NCI-H524 treated with DMSO at 0.1 percent for 48 hours (cell line): ENCODE measurements at places on chromosomes 11 and 22.

GRCh38 chr11:66299186-66299585 lies 7.5 kb downstream of the TMEM151A start:
- no peak for DNase-seq

GRCh38 chr22:37407856-37408255 lies 19.4 kb downstream of the ELFN2 start:
- no peak for DNase-seq

GRCh38 chr22:48083502-48083901 lies 1321.1 kb downstream of the TBC1D22A start:
- DNase-seq = no peak

DNA sequence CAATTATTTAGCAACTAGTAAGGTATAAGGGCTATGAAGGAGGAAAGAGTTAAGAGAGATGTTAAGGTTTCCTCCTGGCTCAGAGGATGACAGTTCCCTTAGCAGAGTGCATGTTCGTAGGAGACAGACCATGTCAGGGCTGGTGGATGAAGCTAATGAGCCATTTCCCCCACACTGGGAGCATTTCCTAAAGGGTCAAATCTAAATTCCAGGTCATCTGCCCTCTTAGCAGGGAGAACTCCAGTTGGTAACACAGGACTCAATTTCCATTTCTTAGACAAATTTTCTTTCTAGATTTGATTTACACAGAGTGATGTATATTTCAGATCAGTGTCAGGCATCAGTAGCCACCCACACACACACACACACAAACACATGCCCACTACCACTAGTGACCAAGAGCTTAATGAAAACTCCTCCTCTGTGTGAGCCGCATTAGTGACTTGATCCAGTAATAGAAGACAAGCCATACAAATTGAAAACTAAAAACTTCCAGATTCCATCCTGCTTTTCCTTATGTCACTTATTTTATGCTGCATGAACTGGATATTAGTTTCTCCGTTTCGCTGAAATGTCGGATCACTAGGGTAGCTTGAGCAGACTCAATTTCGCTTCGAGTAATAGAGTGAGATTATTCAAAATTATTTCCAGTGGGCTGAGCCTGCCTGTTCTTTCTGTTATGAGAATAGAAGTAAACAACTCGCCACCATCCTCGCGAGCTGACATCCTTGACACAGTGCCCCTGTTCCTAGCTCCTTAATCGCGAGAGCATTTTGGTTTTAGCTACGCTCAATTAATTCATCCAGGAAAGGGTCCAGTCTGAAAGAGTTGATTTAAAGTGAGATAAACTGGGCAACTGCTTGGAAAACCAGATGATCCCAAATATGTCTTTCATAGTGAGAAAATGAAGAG lies 582.6 kb downstream of the SOX6 start:
- DNase-seq = no peak

- no peak for DNase-seq
Measured at GRCh38 chr22:50292643-50293440, 14.6 kb downstream of the PLXNB2 start.

GRCh38 chr11:125585487-125585886 lies 7.2 kb upstream of the STT3A start:
- DNase-seq = no peak

- no peak for DNase-seq
Measured at GRCh38 chr22:44445731-44446130, 52.3 kb downstream of the RTL6 start.

- DNase-seq = no peak
Measured at GRCh38 chr22:26321469-26321913, 107.6 kb upstream of the ASPHD2 start.

DNA sequence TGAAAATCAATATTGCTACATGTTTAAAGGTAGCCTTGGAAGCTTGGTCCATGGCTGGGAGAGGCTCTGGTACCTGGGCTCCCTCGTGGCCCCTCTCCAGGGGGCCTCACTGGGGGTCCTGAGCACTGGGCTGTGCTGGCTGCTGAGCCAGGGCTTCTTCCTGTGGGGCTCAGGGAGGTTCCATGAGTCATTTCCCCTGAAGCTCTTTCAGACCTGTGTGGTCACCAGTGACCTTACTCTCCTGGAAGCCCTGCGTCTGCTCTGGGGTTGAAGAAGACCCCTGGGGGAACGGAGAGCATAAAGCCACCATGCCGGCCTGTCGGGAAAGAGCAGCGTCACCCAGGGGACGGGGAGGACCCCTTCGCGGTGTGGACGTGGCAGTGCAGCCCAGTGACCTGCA lies 389.0 kb downstream of the TBC1D22A start:
- DNase-seq = no peak

DNA sequence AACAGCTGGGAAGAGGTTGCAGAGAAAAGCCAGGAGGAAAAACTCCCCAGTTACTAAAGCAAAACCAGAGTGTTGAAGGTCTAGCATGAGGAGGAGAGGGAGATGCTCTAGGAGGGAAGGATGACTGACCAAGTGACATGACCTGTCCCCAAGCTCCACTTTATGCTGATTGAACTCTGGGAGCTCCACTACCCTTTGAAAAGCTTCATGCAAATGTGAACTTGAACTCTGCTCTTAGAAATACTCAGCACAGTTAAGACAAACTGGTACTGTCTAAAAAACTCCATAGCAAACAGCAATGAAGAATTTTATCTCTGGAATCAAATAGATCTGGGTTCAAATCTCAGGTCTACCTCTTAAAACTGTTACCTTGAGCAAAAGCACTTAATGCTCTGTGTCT lies 14.5 kb upstream of the POU2AF1 start:
- DNase-seq = no peak

DNA sequence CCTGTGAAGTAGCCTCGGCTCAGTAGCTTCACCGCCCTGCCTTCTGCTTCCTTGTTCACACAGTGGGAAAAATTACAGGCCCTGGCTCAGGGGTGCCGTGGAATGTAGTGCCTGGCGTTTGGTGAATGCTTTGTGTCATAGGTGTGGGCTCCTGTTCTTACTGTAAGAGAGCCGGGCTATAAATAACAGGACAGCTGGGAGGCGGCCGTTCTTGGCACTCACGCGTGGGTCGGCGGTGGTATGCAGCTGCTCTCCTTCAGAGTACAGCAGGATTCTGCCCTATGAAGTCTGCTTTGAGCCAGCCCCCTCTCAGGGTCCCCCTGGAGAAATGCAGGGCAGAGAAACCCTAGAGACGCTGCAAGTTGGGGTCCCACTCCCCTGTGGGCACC lies 84.2 kb downstream of the CTTN start:
- DNase-seq = no peak

- peak; percentile 8 for DNase-seq
Measured at GRCh38 chr22:36853407-36854099, 7.3 kb upstream of the NCF4 start.

- DNase-seq = no peak
Measured at GRCh38 chr11:84390441-84391078, 1104.4 kb upstream of the CCDC90B start.

DNA sequence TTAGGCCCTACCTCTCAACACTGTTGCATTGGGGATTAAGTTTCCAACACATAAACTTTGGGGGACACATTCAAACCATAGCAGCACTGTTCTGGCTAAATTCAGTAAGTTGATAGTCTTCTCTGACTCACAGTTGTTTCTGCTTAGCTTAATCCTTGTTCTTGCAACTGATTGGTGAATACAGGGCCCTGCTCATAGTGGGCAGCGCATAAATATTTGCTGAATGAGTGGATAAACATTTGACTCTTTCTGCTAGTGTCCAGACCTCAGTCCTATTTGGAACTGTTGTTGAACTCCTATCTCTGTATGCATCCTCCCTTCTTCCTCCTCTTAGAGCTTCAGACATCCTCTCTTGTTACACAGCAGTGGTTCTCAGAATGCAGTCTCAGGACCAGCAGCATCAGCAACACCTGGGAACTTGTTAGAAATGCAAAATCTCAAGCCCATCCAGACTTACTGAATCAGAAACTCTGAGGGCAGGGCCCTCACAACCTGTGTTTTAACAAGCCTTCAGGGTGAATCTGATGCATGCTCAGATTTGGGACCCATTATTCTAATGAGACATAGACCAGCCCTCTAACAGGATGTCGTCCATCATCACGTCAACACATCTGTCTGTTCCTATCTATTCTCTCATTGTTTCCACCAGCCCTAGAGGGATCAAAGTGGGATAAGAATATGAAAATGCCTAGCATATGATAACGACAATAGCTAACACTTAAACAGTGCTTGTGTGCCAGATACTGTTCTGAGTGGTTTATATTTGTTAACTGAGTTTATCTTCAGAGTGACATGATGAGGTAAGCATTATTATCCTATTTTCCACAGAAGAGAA lies 22.3 kb downstream of the SPON1 start:
- DNase-seq = no peak

- no peak for DNase-seq
Measured at GRCh38 chr11:8023831-8024555, 36.9 kb downstream of the EIF3F start.

DNA sequence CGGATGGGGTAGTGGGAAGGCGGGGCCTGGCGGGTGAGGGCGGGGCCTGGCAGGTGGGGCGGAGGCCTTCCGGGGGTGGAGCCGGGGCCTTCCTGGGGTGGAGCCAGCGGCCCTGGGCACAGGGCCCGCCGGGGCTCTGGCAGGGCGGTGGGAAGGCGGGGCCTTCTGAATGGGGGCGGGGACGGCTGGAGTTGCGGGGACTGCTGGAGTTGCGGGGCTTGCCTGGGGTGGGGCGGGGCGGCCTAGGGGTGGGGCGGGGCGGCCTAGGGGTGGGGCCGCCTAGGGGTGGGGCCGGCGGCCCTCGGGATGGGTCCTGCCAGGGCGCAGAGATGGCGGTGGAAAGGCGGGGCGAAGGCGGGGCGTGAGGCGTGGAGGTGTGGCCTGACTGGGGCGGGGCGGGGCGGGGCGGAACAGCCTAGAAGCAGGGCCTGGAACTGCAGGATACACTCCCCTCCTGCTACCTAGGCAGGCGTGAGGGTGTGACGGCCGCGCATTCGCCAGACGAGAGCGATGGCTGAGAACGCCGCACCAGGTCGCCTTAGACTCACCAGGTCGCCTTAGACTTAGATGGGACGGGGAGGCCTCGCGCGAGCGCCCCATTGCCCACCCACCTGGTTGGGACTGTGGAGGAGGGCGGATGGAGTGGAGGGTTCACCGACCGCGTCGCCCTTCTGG lies 19.3 kb downstream of the RRP7A start:
- DNase-seq = no peak

DNA sequence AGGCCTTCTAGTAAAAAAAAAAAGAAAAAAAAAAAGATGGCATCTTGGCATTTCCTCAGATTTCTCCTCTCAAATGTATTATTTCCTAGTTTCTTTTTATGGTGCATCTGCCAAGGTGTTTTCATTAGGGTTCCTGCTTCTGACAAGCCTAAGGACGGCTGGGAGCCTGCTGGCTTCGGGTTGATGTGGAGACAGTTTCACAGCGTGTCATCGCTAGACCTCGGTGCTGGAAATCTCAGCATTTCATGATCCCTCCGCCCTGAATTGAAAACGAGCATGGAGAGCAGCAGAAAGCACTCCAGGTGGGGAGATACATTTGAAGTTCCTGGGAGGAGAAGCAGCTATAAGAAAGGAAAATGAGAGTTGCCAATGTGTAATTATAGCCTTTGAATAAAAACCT lies 283.9 kb upstream of the CNTN5 start:
- DNase-seq = no peak

DNA sequence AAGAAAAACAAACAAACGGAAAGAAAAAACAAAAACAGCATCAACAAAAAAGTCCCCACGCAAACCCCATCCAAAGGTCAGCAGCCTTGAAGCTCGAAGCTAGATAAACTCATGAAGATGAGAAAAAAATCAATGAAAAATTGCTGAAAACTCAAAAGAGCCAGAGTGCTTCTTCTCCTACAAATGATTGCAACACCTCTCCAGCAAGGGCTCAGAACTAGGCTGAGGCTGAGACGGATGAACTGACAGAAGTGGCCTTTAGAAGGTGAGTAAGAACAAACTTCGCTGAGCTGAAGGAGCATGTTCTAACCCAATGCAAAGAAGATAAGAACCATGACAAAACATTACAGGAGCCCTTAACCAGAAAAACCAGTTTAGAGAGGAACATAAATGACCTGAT lies 18.4 kb upstream of the FTH1 start:
- DNase-seq = no peak

GRCh38 chr11:47714554-47715081 lies 551 bp downstream of the AGBL2 start:
- DNase-seq = no peak

DNA sequence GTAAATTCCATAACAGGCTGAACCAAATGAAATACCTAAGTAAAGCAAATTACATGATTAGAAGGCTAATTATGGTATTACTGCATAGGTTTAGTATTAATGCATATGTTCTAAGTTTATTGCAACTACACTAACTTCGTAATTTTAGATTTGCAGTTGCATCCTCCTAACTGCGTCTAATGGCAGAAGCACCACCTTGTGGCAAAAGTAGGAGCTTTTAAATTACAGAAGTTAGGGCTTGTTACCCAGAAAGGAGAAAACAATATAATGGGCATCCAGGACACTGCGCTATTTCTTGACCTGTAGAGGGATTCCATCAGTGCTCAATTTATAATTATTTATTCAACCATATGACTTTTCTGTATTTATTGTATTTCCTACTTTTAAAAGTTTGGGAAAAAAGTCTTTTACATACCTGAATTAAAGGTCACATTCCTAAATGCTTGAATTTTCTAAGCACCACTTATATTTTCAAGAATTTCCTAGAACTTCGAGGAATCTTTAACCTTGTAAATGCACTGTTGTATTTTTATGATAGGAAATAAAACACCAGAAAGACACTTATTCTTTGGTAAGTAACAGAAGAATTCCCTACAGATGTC lies 16.3 kb upstream of the GPR83 start:
- no peak for DNase-seq

- no peak for DNase-seq
Measured at GRCh38 chr11:94853836-94854235, 85.7 kb downstream of the AMOTL1 start.

DNA sequence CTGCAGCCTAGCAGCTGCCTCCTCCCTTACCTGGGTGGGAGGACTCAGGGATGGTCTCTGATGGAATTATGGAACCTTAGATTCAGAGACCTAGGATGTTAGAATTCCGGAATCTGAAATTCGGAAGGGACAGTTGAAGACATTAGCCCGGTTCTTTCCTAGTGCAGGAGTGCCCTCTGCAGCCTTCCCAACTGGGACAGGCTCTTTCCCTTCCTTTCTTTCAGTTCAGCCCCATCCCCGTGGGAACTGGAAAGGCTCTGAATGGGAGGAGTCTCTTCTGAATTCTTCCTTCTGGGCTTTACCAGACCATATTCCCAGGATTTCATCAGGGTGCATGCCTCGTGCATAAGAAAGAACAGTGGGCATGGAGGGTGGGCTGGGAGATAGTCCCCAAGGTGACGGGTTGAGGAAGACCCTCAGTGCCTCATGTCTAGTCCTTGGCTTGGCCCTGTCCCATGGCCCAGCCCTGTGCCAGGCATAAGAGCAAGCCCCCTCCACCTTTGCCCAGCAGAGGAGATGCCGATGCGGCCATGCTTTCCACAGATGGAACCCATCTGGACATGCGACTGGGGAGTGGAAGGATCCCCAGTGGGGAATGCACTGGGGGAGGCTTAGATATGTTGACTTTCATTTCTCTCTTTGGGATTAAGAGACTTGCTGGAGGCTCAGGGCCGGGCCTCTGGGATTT lies 14.4 kb downstream of the DNAJB13 start:
- DNase-seq = no peak

- no peak for DNase-seq
Measured at GRCh38 chr11:32960553-32961164, 55.0 kb upstream of the DEPDC7 start.
